NB4 (cell line): ENCODE measurements at places on chromosomes 16 and 17.

DNA sequence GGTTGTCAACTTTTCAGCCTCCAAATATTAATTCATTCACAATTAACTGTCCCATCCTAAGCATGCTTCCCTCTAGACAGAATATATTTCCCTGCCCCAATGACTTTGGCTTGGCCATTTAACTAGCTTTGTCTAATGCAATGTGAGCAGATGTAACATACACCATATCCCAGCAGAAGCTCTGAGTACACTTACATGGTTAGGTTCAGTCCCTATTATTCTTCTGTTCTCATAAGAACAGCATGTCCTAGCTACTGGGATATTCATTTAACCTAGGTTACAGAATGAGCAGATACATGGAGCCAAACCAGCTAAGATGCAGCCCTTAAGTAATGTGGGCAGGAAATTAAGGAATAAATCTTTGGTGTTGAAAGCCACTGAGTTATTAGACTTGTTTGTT is 31.8 kb downstream of the MED13 start:
- no peak for DNase-seq

DNA sequence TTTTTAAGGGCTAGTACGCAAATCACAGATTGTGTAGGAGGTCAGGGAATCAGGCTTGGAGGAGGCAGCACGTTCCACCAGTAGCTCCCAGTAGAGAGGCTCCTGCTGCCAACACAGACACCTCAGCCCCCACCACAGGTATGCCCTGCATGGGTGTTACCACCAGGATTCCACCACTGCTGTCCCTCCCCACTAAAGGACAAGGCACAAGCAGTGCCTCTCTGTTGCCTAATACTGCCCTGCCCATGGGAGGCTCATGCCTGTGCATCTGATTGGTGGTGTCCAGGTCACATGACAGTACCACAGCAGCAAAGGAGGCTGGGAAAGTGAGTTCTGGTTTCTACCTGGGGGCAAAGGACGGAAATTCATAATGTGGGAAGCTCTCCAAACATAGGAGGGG is 33.6 kb upstream of the CACNG4 start:
- DNase-seq, result peak; percentile 34

DNA sequence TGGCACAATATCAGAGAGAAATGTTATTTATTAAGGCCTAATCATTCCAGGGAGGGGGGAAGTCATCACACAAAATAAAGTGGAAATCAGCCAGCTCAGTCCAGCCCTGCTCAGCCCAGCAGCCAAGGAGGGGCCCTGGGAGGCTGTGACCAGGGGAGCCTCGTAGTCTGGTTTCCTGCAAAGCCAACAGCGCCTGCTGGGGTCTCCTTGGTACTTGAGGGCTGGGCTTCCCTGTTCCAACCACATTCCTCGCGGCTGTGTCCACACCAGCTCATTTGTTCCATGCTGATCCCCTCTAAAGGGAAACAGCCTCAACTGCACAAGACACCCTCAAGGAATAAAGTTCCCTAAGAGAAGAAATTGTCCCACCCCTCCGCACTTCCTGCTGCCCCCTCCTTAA is 154.0 kb downstream of the TMEM132E start:
- no peak for DNase-seq

DNA sequence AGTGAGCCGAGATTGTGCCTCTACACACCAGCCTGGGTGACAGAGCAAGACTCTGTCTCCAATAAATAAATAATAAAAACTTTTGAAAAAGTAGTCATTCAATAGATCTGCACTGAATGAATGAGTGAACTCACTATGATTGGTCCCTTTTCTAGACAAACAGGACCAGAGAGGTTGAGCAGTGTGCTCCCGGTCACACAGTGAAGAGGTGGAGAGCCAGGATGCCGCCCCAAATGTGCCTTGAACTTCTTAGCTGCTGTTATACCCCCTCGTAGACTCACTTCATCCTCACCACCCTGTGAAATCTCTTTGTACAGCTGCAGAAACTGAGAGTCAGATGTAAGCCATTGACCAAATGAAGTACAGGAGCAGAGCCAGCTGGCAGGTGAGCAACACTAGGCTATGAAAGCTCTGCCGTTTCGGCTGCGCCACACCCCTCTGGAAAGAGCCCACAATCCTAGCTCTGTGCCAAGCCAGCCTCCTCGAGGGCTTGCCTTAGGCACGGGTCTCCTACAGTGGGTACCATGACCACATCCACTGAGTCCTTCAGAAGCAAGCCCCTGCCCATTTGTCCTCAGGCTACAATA is 7.8 kb upstream of the KIAA0513 start:
- DNase-seq, result no peak

DNA sequence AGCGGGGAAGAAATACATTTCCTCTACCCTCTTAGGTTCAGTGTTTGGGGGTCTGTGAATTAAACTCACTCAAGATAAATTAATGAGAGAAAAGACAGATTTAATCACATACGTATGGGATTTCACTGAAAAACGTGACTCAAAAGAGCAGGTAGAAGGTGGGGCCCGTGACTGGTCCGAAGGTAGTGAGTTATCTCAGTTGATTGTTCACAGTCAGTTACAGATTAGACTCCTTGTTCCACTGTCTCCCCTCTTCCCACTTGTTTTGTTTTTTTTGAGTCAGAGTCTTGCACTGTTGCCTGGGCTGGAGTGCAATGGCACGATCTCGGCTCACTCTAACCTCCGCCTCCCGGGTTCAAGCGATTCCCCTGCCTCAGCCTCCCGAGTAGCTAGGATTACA is 301.2 kb downstream of the SEC14L1 start:
- DNase-seq, result no peak
